ENCODE measurements at places on chromosomes 13 and 19.

- peak; percentile 26 for DNase-seq
Measured at GRCh38 chr19:49200238-49200862, 42.8 kb downstream of the TRPM4 start.

- DNase-seq, result no peak
Measured at GRCh38 chr13:94433055-94433961, 46.2 kb downstream of the DCT start.

DNA sequence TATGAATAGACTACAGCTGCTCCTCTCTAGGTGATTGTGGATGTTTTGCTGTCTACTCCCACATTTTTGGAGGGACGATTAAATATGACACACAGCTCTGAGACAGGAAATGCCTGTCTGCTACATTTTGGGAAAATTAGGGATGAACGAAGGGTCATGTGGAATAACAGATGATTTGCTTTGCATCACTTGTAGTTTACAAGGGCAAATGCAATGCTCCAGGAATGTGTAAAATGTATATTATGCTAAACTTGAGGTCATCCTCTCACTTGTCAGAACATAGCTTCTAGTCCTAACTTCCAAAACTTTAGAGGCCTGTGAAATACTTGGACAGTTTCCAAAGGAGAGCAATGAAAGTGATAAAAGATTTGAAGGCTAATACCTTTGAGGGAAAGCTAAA, 284.2 kb upstream of the DACH1 start:
- no peak for DNase-seq

- DNase-seq, result no peak
Measured at GRCh38 chr13:28220166-28220565, 81.8 kb downstream of the PAN3 start.

- no peak for DNase-seq
Measured at GRCh38 chr19:51417810-51418157, 342 bp upstream of the SIGLEC10 start.

- no peak for DNase-seq
Measured at GRCh38 chr19:41000310-41000737, 9.2 kb downstream of the CYP2B6 start.

DNA sequence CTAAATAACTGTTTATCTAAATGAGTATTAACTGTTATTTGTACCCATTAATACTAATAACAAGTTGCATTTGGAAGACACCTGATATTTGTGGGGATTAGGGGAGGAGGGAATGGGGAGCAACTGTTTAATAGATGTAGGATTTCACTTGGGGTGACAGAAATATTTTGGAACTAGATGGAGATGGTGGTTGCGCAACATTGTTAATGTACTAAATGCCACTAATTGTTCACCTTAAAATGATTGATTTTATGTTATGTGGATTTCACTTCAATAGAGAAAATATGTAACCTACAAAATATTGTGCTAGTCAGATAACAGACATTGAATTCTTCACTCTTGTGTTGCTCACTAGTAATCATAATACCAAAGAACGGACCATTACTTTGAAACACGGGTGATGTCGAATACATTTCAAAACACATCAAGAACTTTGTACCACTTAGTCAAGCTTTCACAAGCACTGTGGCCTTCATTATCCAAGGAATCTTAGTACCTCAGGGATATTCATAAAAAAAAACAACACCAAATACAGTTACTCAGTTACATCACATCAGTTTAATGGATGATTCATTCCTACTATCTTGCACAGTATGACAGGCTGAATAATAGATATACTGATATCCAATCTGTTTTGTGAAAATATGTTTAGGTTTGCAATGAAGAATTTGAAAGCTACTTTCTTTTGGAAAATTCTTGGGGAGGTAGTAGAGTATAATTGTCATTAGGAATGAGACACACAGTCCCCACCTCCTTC, 721.8 kb downstream of the PCDH9 start:
- no peak for DNase-seq

DNA sequence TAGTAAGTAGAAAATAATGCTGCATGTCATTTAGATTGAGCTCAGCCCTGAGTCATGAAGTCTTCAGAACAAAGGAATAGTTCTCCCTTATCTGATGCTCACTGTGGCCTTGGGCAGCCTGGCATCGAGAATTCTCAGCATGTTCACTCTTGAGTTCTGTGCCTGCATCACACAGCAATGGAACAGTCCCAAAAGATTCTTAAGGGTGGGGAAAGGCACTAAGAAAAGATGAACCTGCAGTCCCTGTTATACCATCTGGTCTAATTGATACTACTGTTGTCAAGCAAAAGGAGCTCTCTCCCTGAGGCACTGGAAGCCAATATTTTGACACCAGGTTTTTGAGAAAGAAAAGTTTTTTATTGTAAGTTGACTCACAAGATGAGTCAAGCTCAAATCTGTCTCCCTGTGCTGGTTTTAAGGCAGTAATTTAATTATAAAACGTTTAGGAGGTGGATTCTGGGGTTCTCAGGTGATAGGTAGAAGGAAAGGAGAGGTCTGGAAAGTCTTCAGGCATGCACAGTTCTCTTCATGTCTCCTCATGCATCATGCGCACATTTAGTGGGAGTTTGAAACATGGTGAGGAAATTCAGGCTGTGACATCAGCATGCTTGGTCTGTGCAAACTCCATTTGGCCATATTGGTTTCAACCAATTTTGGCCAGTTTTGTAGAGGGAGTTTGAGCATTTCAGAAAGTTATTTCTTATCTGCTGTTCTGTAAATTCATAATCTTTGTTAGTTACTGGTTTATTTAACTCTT, 38.1 kb upstream of the ZNF766 start:
- DNase-seq, result no peak

- DNase-seq, result no peak
Measured at GRCh38 chr13:48655291-48655690, 1.6 kb downstream of the CYSLTR2 start.

GRCh38 chr19:12092065-12092867, 27.7 kb downstream of the ZNF844 start:
- peak; percentile 80 for DNase-seq

- no peak for DNase-seq
Measured at GRCh38 chr13:28056970-28057712, 43.2 kb downstream of the FLT3 start.

- no peak for DNase-seq
Measured at GRCh38 chr19:28727480-28728159, 485.3 kb downstream of the UQCRFS1 start.

DNA sequence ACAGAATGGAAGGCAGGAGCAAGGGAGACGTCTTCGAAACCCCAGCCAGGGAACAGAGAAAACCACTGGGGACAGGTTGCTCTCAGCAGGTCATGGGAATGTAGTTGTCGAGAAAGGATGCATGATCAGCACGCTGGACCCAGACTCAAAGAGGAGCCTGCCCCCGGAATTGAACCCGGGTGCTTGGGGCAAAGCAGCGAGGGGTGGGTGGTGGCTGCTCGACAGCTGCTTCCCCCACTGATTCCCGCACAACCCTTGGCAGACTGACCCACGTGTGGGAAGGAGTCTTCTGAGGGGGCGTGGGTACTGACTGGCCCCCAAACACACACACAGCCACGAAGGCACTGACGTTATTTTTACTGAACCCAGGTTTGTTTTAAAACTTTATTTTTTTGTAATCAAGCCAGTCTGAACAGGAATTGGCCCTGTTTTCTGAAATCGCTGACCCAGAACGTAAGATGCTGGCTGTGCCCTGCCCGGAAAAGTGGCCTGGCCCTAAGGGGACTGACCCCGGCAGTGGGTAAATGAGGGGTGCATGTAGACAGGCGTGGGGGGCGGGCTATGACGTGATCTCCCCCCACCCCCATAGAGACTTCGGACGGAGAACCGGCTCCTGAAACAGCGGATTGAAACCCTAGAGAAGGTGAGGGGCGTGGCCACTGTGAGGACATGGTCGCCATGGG, 18.6 kb downstream of the PRR36 start:
- DNase-seq, result no peak

DNA sequence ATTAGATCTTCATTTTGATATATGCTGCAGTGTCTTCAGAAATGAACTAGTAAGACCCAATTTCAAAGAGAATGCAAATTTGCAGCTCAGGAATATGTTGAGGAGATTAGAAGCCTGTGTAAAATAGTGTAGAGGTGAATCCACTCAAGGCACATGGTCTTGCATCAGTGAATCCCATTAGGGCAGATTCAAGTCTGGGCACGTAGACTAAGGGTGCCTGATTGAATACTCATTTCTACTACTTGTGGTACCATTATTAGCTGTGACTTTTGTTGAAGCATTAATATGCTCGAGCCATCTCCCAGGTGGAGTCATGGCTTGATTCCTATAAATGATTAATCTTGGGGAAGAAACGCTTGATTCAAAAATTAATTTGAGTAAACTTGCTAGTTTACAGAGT, 129.4 kb downstream of the AKAP11 start:
- no peak for DNase-seq
